Ureter (tissue), 1 donor: ENCODE measurements at places on chromosomes 1 and 21. TPM values are rescaled to one million over a fixed set of nuclear protein-coding genes. Genes with fewer than 3 reads are reported as not detected.

PAFAH2 gene
- total RNA-seq, result 12.3 TPM

PYGO2 gene
- 35.8 TPM for total RNA-seq

KCNE2 gene
- total RNA-seq, result not detected

HSD3B1 gene
- total RNA-seq, result 0.75 TPM

MIB2 gene
- 64.5 TPM for total RNA-seq

CFAP141 gene
- not detected for total RNA-seq

GOLPH3L gene
- 52.6 TPM for total RNA-seq

RGS4 gene
- total RNA-seq, result 1.6 TPM

SIM2 gene
- total RNA-seq, result 0.49 TPM

DUSP12 gene
- 21.9 TPM for total RNA-seq

AMY2B gene
- 38.0 TPM for total RNA-seq
